Esophagus squamous epithelium (tissue), 5 donors: ENCODE measurements at places on chromosomes 2 and 18.
A peak's percentile ranks its signal among the peaks of the same experiment; 100 is the strongest.

- no peak overlapping the region for H3K27ac ChIP-seq
- no peak for DNase-seq
- no peaks in the 10 kb centered on the region for H3K27me3 ChIP-seq
- H3K36me3 ChIP-seq = no peaks in the 10 kb centered on the region
- peaks cover 22% of the 10 kb centered on the region for H3K4me1 ChIP-seq
- no peak overlapping the region for H3K4me3 ChIP-seq
Observed at GRCh38 chr18:76486038-76486437, 9.0 kb downstream of the ZNF516 start.

DNA sequence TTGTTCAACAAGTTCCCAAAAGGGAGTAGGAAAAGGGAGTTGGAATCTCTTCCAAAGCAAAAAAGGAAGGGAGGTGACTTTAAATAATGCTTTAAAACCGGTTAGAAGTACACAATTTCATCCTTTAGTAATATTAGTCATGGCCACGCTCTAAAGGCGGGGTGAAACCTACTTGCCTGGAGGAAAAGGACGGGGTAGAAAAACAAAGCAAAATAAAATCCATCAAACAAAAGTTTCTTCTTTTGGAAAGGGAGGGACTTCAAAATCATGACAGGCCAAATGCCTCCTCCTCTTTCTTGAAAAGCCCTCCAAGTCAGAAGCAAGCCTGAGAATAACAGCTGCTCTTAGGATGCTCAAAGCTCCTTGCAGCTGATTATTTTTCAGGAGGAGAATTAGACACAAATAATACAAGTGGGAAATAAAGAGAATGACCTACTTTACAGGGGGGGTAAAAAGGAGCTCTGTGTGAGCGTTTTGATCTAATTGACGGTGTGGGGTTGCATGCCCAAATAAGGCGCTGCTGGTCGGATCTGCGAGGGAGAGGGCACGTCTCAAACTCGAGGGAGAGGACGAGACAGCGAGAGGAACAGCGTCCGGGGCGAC, 1.8 kb upstream of the NPAS2 start:
- H3K36me3 ChIP-seq = no peaks in the 10 kb centered on the region
- peak overlapping the region; percentile 81 for H3K4me3 ChIP-seq
- peak overlapping the region; percentile 98 for H3K27ac ChIP-seq

GRCh38 chr2:37781028-37781427, 109.6 kb upstream of the CDC42EP3 start:
- H3K4me3 ChIP-seq = no peak overlapping the region
- no peak overlapping the region for H3K27ac ChIP-seq
- no peaks in the 10 kb centered on the region for H3K27me3 ChIP-seq
- H3K36me3 ChIP-seq = no peaks in the 10 kb centered on the region
- no peaks in the 10 kb centered on the region for H3K4me1 ChIP-seq
- no peak for DNase-seq

DNA sequence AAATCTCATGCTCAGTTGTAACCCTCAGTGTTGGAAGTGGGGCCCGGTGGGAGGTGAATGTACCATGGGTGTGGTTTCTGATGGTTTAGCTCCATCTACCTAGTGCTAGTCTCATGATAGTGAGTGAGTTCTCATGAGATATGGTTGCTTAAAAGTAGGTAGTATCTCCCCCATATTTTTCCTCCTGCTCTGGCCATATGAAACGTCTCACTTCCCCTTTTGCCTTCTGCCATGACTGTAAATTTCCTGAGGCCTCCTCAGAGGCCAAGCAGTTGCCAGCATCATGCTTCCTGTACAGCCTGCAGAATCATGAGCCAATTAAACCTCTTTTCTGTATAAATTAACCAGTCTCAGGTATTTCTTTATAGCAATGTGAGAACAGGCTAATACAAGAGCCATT, 62.8 kb upstream of the RNF152 start:
- no peak overlapping the region for H3K4me3 ChIP-seq
- no peaks in the 10 kb centered on the region for H3K36me3 ChIP-seq
- H3K27ac ChIP-seq = no peak overlapping the region

GRCh38 chr2:233075141-233075965, 15.2 kb downstream of the INPP5D start:
- no peak for DNase-seq
- no peaks in the 10 kb centered on the region for H3K27me3 ChIP-seq
- H3K36me3 ChIP-seq = no peaks in the 10 kb centered on the region
- peak overlapping the region; percentile 46 for H3K27ac ChIP-seq
- H3K4me1 ChIP-seq = peaks cover 16% of the 10 kb centered on the region

DNA sequence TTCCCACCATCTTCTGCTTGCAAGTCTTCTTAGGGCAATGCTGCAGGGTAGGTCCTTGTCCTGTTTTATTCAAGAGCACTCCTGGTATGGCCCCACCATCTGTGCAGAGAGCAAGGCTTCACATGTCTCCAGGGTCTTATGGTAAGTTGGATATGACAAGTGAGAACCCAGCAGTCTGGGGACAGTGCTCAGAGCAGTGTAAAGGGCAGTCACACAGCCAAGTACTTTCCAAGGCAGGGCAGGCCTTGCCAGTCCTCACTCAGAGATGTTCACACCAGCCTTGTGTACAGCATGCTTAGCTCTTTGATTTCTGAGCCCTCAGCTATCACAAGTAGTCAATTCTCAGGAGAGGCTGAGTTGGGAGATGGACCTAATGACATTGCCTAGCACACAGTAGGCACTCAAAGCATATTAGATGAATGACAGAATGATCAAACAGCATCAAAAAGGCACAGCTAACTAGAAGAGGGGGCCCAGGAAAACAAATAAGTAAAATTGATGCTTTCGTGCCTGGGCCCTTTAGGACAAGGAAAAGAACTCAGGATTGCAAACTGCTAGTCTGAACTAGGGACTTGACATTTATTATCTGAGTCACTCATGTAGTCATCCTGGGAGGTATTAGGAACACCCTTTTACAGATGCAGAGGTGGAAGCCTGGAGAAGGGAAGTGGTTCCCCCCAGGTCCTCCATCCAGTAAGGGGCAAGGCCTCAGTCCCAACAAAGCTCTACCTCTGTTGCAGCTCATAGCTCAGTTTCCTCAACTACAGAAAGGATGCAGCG, 86.7 kb upstream of the CTAGE1 start:
- peaks cover 3% of the 10 kb centered on the region for H3K4me1 ChIP-seq
- H3K36me3 ChIP-seq = no peaks in the 10 kb centered on the region
- no peak for DNase-seq
- H3K4me3 ChIP-seq = no peak overlapping the region

- no peak overlapping the region for H3K4me3 ChIP-seq
- DNase-seq = no peak
- H3K27me3 ChIP-seq = no peaks in the 10 kb centered on the region
- no peaks in the 10 kb centered on the region for H3K36me3 ChIP-seq
- no peak overlapping the region for H3K27ac ChIP-seq
Observed at GRCh38 chr18:56003720-56004088, 415.7 kb upstream of the TCF4 start.

DNA sequence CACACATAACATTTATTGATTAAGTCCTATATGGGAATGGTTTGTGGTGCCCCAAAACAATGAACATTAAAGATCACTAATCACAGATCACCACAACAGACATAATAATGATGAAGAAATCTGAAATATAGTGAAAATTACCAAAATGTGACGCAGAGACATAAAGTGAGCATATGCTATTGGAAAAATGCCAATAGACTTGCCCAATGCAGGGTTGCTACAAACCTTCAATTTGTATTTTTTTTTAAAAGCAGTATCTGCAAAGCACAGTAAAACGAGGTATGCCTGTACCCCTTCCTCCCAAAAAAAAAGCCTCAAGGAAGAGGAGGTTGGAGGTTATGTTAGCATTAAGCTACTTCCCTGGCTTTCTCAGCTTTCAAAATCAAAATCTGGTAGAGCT, 131.1 kb downstream of the RBMS1 start:
- no peaks in the 10 kb centered on the region for H3K4me1 ChIP-seq
- no peak overlapping the region for H3K27ac ChIP-seq
- no peak for DNase-seq
- peaks cover 43% of the 10 kb centered on the region for H3K36me3 ChIP-seq
- no peaks in the 10 kb centered on the region for H3K27me3 ChIP-seq

- no peaks in the 10 kb centered on the region for H3K4me1 ChIP-seq
- no peaks in the 10 kb centered on the region for H3K27me3 ChIP-seq
- no peaks in the 10 kb centered on the region for H3K36me3 ChIP-seq
- no peak overlapping the region for H3K4me3 ChIP-seq
Observed at GRCh38 chr2:75787532-75788132, 76.9 kb upstream of the GCFC2 start.

DNA sequence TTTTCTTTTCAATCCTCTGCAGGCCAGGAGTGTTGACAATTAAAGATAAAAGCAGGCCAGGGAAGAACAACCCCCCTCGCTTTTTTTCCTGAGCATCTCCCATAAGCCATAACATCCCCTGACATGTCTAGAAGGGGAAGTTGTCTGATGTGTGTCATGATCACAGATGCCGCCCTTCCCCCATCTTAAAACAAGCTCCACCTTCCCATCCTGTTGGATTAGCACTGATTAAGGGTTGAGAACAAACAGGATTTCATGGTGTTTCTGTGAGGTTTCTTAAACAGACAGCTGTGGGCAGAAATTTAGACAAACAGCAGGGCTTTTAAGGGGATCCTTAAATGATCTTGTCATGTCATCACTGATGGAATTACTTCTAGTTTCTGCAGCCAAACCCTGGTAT, 59.4 kb upstream of the UPP2 start:
- H3K27me3 ChIP-seq = no peaks in the 10 kb centered on the region
- no peak for DNase-seq
- no peaks in the 10 kb centered on the region for H3K36me3 ChIP-seq
- no peaks in the 10 kb centered on the region for H3K4me1 ChIP-seq

GRCh38 chr2:198788676-198789075, 669.1 kb downstream of the SATB2 start:
- no peaks in the 10 kb centered on the region for H3K27me3 ChIP-seq
- no peak overlapping the region for H3K27ac ChIP-seq
- H3K4me3 ChIP-seq = no peak overlapping the region
- no peaks in the 10 kb centered on the region for H3K36me3 ChIP-seq
- DNase-seq = no peak

- no peaks in the 10 kb centered on the region for H3K27me3 ChIP-seq
- no peaks in the 10 kb centered on the region for H3K4me1 ChIP-seq
- no peak overlapping the region for H3K27ac ChIP-seq
- no peak for DNase-seq
Observed at GRCh38 chr2:126303113-126303512, 352.8 kb upstream of the GYPC start.

- H3K36me3 ChIP-seq = no peaks in the 10 kb centered on the region
- no peak overlapping the region for H3K4me3 ChIP-seq
- H3K27me3 ChIP-seq = no peaks in the 10 kb centered on the region
- peak overlapping the region; percentile 64 for H3K27ac ChIP-seq
Observed at GRCh38 chr2:65231121-65231520, 3.5 kb downstream of the ACTR2 start.

DNA sequence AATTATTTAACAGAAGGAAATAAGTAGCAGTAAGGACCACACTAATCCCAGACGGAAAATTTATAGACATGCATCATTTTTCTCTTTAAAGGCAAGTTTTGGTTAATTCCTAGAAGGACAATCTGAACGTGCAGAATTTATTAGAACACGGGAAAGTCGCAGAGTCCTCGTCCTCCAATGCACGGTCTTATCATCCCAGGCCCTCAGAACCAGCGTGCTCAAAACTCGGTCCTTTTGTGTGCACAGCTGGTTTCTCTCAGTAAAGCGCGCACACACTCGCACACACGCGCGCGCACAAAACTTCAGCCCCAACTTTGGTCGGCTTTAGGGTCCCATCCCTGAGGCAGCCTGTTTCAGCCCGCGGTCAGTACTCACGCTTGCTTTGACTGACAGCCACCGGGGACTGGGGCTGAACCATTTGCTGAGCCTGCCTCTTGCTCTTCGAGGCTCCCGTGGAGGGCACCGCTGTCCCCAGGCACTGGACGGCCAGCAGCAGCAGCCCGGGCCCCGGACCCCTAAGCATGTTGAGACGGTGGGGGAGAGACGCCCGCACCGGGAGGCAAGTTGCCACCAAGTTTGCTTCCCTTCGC, 493 bp downstream of the FN1 start:
- peak overlapping the region; percentile 32 for H3K4me3 ChIP-seq
- DNase-seq = no peak
- H3K4me1 ChIP-seq = peaks cover 34% of the 10 kb centered on the region
- no peaks in the 10 kb centered on the region for H3K36me3 ChIP-seq
- peak overlapping the region; percentile 66 for H3K27ac ChIP-seq

DNA sequence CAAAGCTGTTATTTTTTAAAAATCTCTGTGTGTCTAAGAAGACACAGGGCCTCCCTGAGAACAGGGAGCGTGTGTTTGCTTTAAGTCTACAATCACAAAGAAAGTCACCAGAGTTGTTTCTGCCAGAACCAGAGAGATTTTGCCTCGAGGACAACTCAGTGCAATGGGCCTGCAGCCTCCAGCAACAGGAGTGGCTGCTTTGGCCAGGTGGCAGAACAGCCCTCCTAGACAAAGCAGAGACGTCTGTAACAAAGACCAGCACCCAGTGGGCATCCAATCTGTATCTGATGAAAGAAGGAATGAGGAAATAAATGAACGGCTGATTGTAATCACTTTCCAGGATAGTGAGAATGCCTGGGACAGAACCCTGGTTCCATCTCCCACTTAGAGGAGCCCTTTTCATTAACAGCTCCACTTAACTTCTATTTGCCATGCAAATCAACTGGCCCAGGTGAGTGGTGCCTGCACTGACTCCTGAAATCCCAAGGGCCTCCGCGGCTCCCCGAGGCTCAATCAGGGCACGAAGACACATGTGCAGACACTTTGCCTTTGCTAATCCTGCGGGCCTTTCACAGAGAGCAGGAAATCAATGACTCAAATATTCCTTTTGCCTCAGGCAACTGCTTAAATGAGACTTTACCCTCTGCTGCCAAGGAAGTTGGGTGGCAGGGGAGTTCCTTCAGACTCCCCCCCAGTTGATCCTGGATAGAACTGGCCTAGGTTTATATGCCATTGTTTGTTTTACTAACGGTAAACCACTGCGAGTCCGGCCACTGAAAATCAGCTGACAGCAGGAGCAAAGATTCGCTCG, 146.5 kb downstream of the CABLES1 start:
- no peak for DNase-seq
- H3K4me1 ChIP-seq = peaks cover 25% of the 10 kb centered on the region
- peak overlapping the region; percentile 57 for H3K27ac ChIP-seq
- no peak overlapping the region for H3K4me3 ChIP-seq

DNA sequence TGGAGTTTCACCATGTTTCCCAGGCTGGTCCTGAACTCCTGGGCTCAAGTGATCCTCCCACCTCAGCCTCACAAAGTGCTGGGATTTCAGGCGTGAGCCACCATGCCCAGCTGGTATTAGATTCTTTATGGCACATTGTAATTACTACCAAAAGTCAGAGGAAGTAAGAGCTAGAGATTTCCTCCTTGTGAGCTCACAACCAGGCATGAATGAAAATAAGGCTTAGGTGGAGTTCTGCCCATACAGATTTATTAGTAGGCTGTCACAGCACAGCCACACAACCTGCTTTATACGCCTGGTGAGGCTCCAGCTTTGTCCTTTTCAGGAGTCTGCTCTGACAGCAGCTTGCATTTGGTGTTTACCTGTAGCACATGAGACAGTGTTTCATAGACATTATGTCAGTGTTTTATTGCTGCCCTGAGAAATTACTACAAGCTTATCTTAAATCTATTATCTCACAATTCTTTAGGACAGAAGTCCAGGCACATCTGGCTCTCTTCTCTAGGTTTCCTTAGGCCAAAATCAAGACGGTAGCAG, 156.6 kb downstream of the TANC1 start:
- H3K4me1 ChIP-seq = peaks cover 15% of the 10 kb centered on the region
- H3K36me3 ChIP-seq = no peaks in the 10 kb centered on the region
- peak overlapping the region; percentile 82 for H3K27ac ChIP-seq
- H3K27me3 ChIP-seq = no peaks in the 10 kb centered on the region
